ENCODE measurements at places on chromosomes 5 and 9. TPM values are rescaled to one million over a fixed set of nuclear protein-coding genes. Genes with fewer than 3 reads are reported as not detected.
A peak's percentile ranks its signal among the peaks of the same experiment; 100 is the strongest.

ANKRD20A1 gene
- 4.6 TPM for total RNA-seq

DNA sequence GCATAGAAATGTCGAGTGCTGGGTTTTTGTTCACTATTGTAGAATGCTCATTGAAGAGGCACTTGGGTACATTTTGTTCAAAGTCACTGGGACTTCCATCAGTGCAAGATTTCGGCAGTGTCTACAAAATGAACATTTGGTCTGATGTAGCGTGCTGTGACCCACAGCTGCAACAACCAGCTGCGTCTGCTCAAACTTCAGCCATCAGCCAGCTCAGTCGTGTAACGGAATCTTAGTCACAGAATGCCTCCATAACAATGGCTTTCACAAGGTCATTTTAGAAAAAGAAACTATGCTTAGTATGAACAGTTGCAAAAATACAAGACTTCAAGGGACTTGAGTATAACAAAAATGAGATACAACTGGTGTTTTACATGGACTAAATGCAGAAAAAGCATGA lies 828.1 kb upstream of the GRAMD2B start:
- no peak overlapping the region for H3K4me3 ChIP-seq
- H3K4me1 ChIP-seq: no peaks in the 10 kb centered on the region
- peak; percentile 24 for DNase-seq
- no peak overlapping the region for H3K27ac ChIP-seq
- H3K36me3 ChIP-seq: no peaks in the 10 kb centered on the region

GRCh38 chr5:88190106-88190834 lies 78.4 kb downstream of the TMEM161B start:
- H3K4me1 ChIP-seq: no peaks in the 10 kb centered on the region
- DNase-seq: no peak

- H3K27me3 ChIP-seq: no peaks in the 10 kb centered on the region
- DNase-seq: no peak
- no peak overlapping the region for H3K27ac ChIP-seq
These were observed 384.6 kb downstream of the BRINP1 start for GRCh38 chr9:118984607-118985006.

DNA sequence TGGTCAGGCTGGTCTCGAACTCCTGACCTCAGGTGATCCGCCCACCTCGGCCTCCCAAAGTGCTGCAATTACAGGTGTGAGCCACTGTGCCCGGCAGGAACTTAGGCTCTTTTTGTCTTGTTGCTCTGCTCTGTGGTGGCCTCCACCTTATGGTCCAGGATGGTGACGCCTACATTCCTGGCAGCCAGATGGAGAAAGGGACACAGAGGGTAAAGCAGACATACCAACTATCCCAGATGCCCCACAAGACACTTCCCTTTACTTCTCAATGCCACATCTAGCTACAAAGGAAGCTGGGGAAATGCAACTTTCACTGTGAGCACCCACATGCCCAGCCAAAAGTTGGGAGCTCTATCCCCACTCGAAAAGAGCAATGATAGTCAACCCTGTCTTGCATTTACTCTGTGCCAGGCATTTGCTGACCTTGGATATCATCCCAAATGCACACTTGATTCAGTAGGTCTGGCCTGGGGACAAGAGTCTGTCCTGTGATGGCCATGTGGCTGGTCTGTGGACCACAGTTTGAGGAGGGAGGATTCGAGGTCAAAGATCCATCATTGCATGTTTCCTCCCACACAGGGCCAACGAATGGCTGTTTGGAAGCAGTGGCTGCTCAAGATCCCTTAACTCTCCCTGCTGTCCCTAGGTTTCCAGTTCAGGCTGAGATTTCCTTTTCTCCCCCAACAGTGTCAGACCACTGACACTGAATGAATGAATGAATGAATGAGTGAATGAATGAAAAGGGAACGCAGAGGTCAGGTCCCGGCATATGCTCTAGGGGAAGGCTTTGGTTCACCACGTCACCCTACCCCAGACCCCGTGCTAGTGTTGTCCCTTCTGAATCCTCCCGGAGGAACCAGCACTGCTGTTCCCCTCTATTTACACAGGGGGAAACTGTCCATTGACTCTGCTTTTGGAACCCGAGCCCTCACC lies 1.4 kb upstream of the ERGIC1 start:
- DNase-seq: no peak
- peak overlapping the region; percentile 86 for H3K27ac ChIP-seq
- no peaks in the 10 kb centered on the region for H3K36me3 ChIP-seq
- no peak overlapping the region for H3K4me3 ChIP-seq

- no peak for DNase-seq
- no peak overlapping the region for H3K4me3 ChIP-seq
- H3K27ac ChIP-seq: no peak overlapping the region
- H3K4me1 ChIP-seq: no peaks in the 10 kb centered on the region
- no peaks in the 10 kb centered on the region for H3K27me3 ChIP-seq
These were observed 1306.3 kb upstream of the ACO1 start for GRCh38 chr9:31078175-31078574.

Measured in body of pancreas (tissue), 4 donors.